ENCODE measurements at places on chromosomes 7 and 10. TPM values are rescaled to one million over a fixed set of nuclear protein-coding genes. Genes with fewer than 3 reads are reported as not detected.

Gene NPY4R2
- total RNA-seq: 22.5 TPM

Gene C10orf62
- not detected for total RNA-seq

Gene PNLIP
- total RNA-seq: not detected

Gene DPP6
- not detected for total RNA-seq

Gene ZNF727
- not detected for total RNA-seq

Gene CTAGE6
- not detected for total RNA-seq

Gene MAGI2
- total RNA-seq: 0.48 TPM

Gene FAM221A
- total RNA-seq: 0.55 TPM

Gene FAM25C
- total RNA-seq: 0.98 TPM
